ENCODE measurements at places on chromosomes 12 and 14. TPM values are rescaled to one million over a fixed set of nuclear protein-coding genes. Genes with fewer than 3 reads are reported as not detected.
A peak's percentile ranks its signal among the peaks of the same experiment; 100 is the strongest.

The CLEC2B gene
- total RNA-seq: 61.9 TPM

- DNase-seq: no peak
Observed at GRCh38 chr12:24839268-24839791, 109.6 kb downstream of the BCAT1 start.

The KRT75 gene
- 14.6 TPM for total RNA-seq

GRCh38 chr12:62738105-62738504 is 196.8 kb downstream of the PPM1H start:
- DNase-seq: no peak

- peak; percentile 31 for DNase-seq
Observed at GRCh38 chr14:94681300-94682060, 69.3 kb downstream of the SERPINA3 start.

GRCh38 chr12:29299633-29300032 is 81.3 kb downstream of the ERGIC2 start:
- no peak for DNase-seq

DNA sequence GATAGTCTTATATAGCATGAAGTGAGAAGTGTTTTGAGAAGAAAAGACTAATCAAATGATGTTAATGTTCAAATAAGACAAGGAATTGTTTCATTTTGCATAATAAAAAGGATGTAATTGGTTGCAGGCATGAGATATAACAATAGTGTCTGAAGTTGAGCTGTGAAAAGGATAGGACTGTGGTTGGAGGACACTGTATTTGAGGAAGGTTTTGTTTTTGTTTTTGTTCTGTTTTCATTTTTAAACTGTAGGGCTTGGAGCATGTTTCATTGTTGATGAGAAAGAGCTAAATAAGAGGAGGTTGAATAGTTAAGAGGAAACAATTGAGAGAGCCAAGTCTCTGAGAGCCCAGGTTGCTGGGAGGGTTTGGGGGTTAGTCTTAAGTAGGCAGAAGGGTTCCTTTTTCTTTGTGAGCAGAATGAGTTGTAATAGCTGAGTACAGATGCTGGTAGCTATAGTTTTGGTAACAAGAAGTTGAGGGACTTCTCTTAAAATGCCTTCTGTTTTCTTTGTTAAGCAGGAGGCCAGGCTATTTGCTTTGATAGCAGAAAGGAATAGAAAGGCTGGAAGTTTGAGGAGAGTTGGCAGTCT is 58.4 kb downstream of the CCDC91 start:
- DNase-seq: no peak

Measured in suprapubic skin (tissue), 4 donors.